NCI-H1105 treated with DMSO at 0.1 percent for 48 hours (cell line): ENCODE measurements at places on chromosomes 2 and 18.

DNA sequence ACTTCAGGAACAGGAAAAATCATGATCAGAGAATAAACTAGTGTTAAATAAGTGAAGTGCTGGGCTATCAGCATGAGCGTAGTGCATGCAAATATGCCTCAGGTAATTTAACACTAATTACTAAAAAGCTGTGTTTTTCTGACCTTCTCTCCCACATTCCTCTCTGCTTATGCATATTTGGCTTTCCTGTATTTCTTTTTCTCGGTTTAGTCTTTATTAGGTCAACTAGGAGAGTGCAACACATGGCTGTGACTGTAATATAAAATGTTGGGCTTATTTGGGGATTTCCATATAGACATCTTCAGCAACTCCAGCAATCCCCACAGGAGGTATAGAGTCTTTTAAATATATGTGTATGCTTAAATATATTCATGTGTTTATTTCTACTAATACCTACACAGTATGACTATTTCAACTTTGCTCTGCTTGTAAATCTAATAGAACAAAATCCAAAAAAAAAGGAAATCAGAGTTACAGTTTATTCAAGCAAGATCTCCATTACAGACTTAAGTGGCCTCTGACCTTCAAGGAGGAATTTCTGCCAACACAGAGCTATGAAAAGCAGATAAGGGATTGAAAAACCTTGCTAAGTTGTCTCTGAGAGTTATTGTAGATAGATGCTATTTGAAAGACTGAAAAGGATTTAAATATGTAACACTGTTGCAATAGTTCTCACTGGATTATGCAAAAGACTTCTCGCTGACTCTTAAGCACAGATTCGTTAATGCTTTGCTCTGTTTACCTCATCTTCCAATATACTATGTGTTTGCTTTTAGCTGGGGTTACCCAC lies 359.5 kb upstream of the RGPD4 start:
- DNase-seq = no peak

- peak; percentile 97 for DNase-seq
Observed at GRCh38 chr18:33051407-33051806, 278.6 kb upstream of the KLHL14 start.

GRCh38 chr18:78564518-78564917 lies 415.1 kb upstream of the SALL3 start:
- no peak for DNase-seq

DNA sequence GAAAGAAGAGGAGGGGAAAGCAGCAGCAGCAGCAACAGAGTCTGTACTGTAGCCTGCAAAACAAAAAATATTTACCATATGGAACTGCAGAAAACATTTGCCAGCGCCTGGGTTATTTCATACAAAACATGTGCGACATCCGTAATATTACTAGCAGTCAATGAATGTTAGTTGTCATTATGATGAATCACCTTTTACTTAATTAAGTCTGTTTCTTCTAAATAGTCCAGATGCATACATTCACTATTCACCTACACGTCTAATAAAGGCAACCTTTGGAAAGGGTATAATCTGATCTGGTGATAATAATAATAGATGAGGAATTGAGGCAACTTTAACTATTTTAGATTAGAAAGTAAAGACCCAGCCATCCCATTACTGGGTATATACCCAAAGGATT lies 426.3 kb upstream of the ST6GAL2 start:
- DNase-seq = no peak

- no peak for DNase-seq
Observed at GRCh38 chr2:3233877-3234276, 143.7 kb downstream of the EIPR1 start.

DNA sequence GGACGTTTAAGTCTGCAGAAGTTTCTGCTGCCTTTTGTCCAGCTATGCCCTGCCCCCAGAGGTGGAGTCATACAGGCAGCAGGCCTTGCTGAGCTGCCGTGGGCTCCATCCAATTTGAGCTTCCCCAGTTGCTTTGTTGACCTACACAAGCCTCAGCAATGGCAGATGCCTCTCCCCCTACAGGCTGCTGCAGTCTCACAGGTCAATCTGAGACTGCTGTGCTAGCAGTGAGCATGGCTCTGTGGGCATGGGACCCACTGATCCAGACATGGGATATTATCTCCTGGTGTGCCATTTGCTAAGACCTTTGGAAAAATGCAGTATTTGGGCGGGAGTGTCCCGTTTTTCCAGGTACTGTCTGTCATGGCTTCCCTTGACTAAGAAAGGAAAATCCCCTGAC lies 726.0 kb downstream of the ERBB4 start:
- DNase-seq = no peak

- DNase-seq = peak; percentile 20
Observed at GRCh38 chr2:216803791-216804190, 56.1 kb downstream of the TNP1 start.

- DNase-seq = no peak
Observed at GRCh38 chr18:50268022-50268747, 1.9 kb upstream of the CFAP53 start.

DNA sequence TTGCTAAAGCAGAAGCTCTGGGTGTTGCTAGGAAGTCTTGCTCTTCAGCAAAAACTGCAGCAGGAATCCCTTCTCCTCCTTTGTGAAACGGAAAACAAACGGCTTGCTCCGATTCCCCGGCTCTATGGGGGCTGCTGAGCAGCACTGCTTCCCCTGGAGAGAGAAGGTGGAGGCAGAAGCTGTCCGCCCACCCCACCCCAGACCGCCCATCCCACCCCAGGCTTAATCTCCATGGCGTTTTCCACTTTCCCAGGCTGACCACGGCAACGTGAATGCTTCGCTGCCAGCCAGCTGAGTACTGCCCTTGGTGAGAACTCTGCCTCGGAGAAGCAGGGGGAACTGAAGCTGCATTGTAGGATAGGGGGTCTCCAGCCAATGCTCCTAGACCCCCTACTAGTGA lies 139.2 kb downstream of the BCL2 start:
- no peak for DNase-seq

DNA sequence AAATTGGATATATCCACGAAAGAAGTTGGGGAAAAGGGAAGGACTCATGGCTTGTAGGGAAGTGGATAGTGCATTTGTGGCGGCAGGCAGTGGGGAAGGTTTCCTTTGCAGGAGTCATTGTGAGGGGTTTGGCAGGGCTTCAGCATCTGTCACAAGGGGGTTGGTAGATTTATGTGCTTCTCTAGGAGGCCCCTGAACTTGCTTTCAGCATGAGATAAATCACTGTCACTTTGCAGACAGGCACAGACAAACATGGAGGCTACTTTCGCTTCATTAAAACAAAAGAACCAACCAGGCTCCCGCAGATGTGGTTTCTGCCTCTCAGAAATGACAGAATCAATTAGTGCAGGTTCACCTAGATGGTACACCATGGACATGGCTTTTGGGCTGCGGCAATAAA lies 340.7 kb downstream of the TGIF1 start:
- peak; percentile 85 for DNase-seq
